HFF-Myc (cell line): ENCODE measurements at places on chromosomes 12 and 14.

DNA sequence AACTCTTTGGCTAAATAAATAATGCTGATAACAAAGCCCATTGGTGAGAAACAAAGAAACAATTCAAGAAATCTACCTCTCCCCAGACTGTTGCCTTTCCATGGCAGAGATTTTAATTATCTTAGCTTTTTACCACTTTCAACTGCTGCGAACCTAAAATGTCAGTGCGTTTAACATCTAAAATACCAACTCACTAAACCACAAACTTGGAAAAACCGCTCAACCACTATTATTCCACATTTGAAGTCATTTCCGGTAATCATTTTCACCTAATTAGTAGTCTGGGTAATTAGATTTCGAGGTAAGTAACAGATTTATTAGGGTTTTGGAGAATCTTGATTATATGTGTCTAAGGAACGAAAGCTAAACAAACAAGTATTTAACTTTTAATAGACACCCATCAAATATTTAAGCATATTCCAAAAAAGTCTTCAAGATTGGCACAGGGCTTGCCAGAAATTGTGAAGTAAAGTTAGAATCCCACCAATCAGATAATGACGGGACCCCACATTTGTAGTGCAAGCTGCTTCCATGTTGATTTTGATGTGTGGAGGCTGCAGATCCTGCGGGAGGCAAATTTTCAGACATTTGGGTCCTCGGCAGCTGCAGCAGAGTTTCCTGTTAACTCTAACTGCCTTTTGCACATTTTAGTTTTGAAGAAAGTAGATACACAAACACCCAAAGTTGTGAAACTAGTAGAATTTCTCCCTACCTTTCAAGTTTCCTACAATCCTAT lies 4.1 kb downstream of the OTX2 start:
- DNase-seq: no peak

GRCh38 chr12:58877243-58877743 lies 43.0 kb downstream of the LRIG3 start:
- peak; percentile 67 for DNase-seq

GRCh38 chr12:24845615-24846014 lies 103.3 kb downstream of the BCAT1 start:
- no peak for DNase-seq

DNA sequence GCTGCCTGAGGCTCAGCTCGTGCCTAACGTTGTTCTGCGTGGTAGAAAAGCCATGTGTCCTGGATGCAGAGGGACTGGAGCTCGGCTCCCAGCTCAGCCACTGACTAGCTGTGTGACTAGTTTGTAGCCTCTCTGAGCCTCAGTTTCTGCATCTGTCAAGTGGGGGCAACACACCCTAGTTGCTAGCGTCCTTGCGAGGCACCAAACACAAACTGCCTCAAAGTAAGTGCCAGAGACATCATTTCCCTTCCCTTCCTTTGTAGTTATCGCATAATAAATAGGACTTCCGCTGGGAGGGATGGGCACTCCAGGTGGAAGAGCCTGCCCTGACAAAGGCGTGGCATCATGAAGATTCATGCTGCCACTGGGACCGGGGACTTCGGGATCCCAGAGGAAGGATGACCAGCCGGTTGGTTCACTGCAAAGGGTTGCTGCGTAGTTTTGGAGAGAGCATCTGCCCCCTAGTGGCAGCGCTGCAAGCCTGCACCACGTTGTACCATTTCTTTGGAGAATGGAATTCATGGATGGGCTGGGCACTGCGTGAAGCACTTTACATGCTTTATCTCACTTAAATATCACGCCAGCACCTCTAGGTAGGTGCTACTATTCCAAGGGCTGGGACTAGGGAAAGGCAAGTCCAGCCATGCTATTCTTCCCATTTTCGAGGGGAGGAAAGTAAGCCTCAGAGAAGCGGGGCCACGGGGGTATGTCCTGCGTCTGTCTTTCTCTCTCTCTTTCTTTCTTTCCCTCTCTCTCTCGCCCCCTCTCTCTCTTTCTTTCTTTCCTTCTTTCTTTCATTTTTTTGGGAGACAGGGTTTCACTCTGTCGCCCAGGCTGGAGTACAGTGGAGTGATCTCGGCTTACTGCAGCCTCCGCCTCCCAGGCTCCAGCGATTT lies 4.6 kb downstream of the CCDC197 start:
- DNase-seq: peak; percentile 47

DNA sequence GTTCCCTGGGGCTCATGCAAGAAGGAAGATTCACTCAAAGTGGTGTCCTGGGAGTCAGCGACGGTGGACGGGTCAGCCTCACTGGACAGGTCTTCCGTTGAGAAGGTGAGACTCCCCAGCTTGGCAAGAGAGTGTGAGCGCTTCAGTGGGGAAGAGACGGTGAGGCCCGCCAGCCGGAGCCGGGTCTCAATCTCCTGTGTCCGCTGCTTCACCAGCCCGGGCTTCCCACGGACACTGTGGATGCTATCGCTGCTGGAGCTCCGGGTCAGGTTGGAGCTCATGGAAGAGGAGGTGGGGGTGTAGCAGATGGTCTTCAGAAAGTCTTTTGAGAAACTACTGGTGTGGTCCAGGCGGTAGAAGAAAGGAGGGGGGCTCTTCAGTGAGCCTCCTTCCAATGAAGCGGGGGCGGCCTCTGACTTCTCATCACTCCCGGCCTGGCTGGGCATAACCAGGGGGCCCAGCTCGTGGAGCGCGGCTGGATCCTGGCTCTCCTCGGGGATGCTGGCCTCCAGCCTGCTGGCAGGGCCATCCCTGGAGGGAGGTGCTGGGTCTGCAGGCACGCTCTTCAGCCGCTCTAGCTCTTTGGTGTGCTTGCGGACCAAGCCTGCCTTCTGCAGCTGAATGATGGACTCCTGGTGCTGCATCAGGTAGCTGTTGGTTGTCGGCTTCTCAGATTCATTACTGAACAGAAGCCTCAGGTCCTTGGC lies 56.9 kb upstream of the CORO1C start:
- no peak for DNase-seq
